ENCODE measurements at places on chromosomes 16 and 17.

DNA sequence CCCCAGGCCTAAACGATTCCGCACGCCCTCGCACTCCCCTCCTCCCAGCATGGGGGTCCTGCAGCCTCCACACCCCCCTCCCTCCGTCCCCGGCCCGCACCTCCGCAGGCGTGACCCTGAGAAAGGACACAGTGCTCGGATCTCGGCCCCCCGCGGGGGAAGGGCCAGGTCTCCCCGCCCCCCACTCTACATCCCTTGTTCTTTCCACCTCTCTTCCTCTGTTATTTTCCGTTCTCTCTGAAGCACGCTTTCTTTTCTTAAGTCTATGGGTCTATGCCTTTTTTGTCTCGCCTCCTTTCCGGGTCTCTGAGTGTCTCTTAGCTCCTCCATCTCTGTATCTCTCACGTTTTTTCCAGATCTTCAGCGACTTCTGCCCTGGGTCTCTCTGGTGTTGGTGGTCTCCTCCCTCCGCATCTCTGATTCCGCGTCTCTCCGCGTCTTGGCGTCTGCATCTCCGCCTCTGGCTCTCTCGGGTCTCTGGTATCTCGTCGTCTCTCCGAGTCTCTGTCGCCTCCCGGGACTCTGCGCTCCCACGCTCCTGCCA lies 2.1 kb upstream of the HES7 start:
- H3K4me3 ChIP-seq, result peak overlapping the region; percentile 90
- DNase-seq, result no peak
- peaks cover 47% of the 10 kb centered on the region for H3K4me1 ChIP-seq
- H3K27me3 ChIP-seq, result peaks cover 37% of the 10 kb centered on the region
- no peaks in the 10 kb centered on the region for H3K36me3 ChIP-seq

DNA sequence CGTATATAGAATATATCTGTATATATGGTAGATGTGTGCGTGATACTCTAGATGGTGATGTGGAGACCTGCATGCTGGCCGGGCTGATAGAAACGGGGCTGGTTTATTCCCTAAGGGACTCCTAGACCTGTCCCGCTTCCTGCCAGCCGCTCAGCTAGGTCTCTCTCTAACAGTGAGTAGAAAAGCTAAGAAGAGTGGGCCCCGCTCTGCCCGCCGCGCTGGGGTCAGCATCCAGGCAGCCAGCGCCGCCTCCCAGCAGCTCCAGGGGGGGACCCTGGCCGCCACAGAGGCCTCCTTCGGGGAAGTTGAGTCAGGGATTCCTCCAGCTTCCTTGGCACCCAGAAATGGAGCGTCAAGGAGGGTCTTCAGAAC lies 9.4 kb downstream of the CYGB start:
- peak overlapping the region; percentile 88 for H3K27ac ChIP-seq
- H3K4me3 ChIP-seq, result peak overlapping the region; percentile 53
- H3K27me3 ChIP-seq, result peaks cover 5% of the 10 kb centered on the region
- DNase-seq, result no peak
- peaks cover 37% of the 10 kb centered on the region for H3K4me1 ChIP-seq

DNA sequence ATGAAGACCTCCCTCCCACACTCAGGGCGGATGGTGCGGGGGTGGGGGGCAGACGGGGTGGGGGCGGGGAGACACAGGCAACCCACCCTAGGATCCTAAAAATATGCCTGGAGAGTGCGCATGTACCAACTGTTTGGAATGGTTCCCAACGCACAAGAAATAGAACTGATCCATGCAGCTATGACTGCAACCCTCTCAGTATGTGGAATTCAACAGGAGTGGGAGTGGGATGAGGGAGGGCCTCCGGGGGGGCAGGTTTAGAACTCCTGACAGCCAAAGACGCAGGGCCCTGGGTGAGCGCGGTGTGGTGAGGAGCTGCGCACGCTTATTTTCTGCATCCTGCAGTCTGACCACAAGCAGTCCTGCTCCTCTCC lies 1.1 kb upstream of the P2RX5 start:
- peaks cover 5% of the 10 kb centered on the region for H3K27me3 ChIP-seq
- H3K4me3 ChIP-seq, result no peak overlapping the region
- no peaks in the 10 kb centered on the region for H3K36me3 ChIP-seq
- no peak for DNase-seq

DNA sequence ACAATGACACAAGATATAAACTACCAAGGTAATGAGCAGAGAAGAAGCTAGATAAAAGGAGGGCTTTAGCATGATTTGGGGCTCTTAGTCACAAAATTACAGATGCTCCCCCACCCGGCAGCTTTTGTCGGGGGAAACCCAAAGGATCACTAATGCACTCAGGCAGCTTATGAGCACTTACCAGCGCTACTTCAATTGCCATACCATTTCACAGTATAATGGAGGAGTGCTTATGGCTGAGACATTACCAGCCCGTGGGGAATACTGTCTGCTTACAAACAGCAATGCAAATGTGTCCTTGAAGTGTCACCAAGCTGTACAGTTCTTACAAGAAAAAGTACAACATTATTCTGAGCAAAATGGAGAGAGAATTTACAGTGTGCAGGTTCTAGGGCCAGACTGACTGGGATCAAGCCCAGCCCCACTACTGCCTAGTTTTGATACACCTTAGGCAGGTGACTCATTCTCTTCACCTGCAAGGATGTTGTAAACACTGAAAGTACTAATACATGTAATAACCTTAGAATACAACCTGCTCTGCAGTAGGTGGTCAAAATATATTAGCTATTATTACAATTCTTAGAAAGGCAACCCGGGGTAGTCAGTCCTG lies 16.3 kb downstream of the ANKFY1 start:
- H3K4me3 ChIP-seq, result no peak overlapping the region
- no peak overlapping the region for H3K27ac ChIP-seq
- peaks cover 73% of the 10 kb centered on the region for H3K4me1 ChIP-seq
- H3K27me3 ChIP-seq, result no peaks in the 10 kb centered on the region
- H3K36me3 ChIP-seq, result peaks cover 7% of the 10 kb centered on the region

DNA sequence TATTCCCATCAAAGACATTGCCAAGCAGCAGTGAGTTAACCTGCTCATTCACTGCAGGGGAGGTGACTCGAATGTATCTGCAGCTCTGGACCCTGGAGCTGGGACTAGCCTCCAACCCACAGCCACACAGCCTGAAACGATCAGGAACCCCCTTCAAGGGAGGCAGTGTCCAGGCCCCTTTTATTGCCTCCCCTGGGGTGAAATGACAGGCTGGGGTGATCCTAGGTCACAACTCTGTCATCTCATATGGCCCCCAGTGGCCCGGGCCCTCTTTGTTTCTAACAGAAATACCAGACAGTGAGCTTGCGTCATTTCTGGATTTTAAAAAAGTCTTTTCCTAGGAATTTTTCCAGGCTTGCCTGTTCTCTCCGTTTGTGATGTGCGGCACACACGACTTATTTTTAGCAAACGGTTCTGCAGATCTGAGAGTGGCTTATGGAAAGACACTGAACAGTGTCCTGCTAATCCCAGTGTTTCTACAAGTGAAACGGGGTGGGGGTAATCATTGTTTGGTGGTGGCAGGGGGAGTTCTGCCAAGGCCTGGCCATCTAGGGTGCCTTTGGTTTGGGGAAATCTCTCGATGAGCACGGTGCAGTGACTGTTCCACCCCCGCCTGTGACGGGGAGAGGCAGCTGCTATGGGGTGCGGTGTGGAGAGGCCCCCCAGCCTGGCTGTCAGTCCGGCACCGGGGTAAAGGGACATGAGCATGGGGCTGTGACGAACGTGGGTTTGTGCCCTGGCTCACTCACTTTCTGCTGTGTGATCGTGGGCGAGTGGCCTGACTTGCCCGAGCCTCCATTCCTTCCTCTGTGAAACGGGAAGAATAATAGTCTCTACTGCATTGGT lies 27.2 kb downstream of the NAGPA start:
- no peaks in the 10 kb centered on the region for H3K4me1 ChIP-seq
- DNase-seq, result no peak
- peaks cover 9% of the 10 kb centered on the region for H3K27me3 ChIP-seq
- H3K27ac ChIP-seq, result no peak overlapping the region
- no peak overlapping the region for H3K4me3 ChIP-seq

DNA sequence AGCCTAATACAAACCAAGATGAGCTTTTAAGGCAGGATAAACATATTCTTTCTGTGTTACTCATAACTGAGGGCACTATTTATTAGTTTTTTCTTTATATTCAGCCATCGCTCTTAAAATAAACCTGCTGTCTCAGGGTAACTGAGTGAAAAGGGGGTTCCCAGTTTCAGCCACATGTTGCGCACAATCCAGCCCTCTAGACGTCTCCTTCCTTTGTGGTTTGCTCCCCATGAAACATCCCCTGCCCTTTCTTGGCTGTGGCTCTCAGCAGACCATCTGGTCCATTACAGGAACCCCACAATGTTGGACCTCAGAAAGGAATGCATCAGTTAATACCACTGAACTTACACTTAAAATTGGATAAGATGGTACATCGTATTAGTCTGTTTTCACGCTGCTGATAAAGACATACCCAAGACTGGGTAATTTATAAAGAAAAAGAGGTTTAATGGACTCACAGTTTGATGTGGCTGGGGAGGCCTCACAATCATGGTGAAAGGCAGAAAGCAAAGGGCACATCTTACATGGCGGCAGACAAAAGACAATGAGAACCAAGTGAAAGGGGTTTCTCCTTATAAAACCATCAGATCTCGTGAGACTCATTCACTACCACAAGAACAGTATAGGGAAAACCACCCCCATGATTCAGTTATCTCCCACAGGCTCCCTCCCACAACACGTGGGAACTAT lies 12.6 kb upstream of the IL21R start:
- peaks cover 35% of the 10 kb centered on the region for H3K4me1 ChIP-seq
- H3K27ac ChIP-seq, result peak overlapping the region; percentile 8
- H3K36me3 ChIP-seq, result peaks cover 13% of the 10 kb centered on the region
- H3K4me3 ChIP-seq, result no peak overlapping the region

GRCh38 chr17:64066716-64067115 lies 46.3 kb upstream of the ICAM2 start:
- peaks cover 4% of the 10 kb centered on the region for H3K27me3 ChIP-seq
- peaks cover 64% of the 10 kb centered on the region for H3K4me1 ChIP-seq
- peak overlapping the region; percentile 90 for H3K4me3 ChIP-seq

- no peak overlapping the region for H3K27ac ChIP-seq
- H3K27me3 ChIP-seq, result peaks cover 14% of the 10 kb centered on the region
- H3K4me3 ChIP-seq, result peak overlapping the region; percentile 74
- H3K36me3 ChIP-seq, result no peaks in the 10 kb centered on the region
- peak; percentile 28 for DNase-seq
Measured at GRCh38 chr17:50272711-50273653, 1.3 kb upstream of the TMEM92 start.

DNA sequence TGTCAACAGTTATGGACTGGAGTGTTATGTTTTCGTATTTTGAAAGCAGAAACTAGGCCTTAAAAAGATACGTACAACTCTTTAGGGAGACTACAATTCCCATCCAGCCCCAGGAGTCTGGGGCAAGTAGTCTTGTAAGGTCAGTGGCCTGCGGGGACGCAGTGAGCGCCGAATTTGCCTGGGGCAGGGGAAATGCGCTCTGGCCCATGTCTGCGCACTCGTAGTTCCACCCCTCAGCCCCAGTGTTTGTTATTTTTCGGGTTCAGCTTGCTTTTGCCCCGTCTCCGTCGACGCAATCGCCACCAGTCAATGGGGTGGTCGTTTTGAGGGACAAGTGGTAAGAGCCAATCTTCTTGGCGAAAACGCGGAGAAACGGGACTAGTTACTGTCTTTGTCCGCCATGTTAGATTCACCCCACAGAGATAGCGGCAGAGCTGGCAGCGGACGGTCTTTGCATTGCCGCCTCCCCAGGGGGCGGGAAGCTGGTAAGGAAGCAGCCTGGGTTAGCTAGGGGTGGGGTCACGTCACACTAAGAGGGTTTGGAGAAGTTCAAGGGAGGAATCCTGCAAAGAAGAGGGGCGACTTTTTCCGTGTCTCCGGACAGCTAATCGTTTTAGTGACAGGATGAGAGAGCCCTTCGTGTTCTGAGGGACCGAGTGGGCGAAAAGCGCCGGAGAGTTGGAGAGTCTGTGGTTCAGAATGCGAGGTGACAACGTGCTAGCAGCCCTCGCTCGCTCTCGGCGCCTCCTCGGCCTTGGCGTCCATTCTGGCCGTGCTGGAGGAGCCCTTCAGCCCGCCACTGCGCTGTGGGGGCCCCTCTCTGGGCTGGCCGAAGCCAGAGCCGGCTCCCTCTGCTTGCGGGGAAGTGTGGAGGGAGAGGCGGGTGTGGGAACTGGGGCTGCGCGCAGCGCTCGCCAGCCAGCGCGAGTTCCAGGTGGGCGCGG lies 1.1 kb upstream of the BRCA1 start:
- H3K4me1 ChIP-seq, result peaks cover 30% of the 10 kb centered on the region
- peaks cover 7% of the 10 kb centered on the region for H3K27me3 ChIP-seq
- peak overlapping the region; percentile 94 for H3K27ac ChIP-seq

GRCh38 chr16:75559564-75560372 lies 3.7 kb upstream of the TMEM231 start:
- H3K27me3 ChIP-seq, result peaks cover 14% of the 10 kb centered on the region
- peaks cover 12% of the 10 kb centered on the region for H3K4me1 ChIP-seq
- DNase-seq, result no peak

GRCh38 chr17:50161023-50161910 lies 4.5 kb upstream of the SGCA start:
- peak; percentile 93 for DNase-seq
- H3K27ac ChIP-seq, result peak overlapping the region; percentile 9
- H3K27me3 ChIP-seq, result peaks cover 6% of the 10 kb centered on the region
- peak overlapping the region; percentile 82 for H3K4me3 ChIP-seq
- H3K4me1 ChIP-seq, result peaks cover 14% of the 10 kb centered on the region

GRCh38 chr16:83733301-83733700 lies 74.5 kb upstream of the HSBP1 start:
- H3K36me3 ChIP-seq, result no peaks in the 10 kb centered on the region
- DNase-seq, result no peak
- H3K27ac ChIP-seq, result no peak overlapping the region
- no peaks in the 10 kb centered on the region for H3K27me3 ChIP-seq

DNA sequence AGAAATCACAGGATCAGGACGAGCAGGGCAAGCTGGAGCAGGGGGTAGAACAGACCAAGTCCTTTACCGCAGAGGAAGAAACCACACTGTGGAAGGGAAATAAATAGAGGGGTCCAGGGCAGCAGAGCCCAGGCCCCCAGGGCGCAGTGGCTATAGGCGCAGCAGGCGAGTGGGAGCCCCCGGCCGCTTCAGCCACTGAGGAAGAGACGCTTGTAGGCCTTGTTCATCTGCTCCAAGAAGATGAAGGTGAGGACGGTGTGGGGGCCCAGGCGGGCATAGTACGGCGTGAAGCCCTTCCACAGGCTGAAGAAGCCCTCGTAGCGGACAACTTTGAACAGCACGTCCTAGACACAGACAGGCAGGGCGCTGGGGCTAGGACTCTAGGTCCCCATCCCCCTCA lies 2.3 kb downstream of the SLC25A11 start:
- H3K27ac ChIP-seq, result no peak overlapping the region
- H3K4me3 ChIP-seq, result no peak overlapping the region
- peaks cover 67% of the 10 kb centered on the region for H3K4me1 ChIP-seq
- DNase-seq, result no peak
- H3K27me3 ChIP-seq, result peaks cover 14% of the 10 kb centered on the region
- peaks cover 17% of the 10 kb centered on the region for H3K36me3 ChIP-seq
